DMS153 (cell line): ENCODE measurements at places on chromosomes 7 and 10.

- DNase-seq = no peak
These were observed 1094.6 kb downstream of the GATA3 start for GRCh38 chr10:9149134-9149533.

DNA sequence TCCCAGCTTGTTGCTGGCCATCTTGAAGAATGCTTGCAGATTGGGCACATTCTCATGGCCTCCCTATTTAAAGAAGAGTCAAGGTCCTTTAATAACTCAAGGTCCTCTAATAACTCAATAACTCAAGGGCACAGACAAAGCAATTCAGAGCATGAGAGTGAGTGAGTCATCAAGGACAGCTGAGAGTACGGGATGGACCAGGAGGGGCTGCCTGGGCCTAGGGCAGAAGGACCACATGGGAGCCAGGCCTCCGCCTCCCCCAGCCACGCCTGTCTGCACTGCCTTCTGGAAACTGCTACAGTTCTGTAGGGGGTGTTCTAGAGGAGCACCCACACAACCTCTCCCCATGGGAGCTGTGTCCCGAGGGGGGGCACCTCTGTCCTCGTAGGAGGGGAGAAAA is 48.9 kb downstream of the ZNF503 start:
- no peak for DNase-seq

DNA sequence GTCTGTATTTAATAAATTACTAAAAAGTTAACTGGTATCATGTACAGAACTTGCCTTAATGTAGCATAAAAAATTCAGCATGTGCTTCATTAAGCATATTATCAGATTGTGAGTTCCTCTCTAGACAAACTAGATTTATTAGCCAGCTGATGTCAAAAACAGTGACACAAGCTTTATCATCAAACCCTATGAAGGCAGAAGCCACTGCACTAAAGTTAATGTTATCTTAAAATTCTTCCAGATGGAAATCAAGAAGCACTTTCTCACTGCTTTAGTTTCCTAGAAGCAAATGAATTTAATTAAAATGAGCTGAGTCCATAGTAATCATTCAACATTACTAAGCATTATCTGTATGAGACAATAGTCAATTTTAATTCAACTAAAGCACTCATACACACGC is 96.4 kb downstream of the ARHGAP12 start:
- DNase-seq = no peak

DNA sequence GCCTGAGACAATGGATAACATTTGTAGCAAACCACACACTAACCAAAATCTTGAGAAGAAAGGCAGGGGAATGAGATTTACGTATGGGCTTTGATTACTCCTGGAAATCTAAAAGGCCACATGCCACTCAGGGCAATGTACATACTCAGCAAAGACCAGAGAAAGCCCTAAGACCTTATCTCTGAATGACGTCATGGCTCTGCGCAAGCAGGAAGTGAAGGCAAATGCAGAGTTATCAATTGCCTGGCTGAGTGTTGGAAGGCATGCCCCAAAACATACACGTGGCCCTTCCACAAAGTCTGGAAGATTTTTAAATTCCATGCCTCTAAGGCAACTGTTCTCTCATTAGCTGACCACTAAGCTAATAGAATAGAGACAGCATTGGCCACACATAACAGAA is 90.9 kb upstream of the NRBF2 start:
- DNase-seq = peak; percentile 17

- DNase-seq = no peak
These were observed 25.5 kb downstream of the HELLS start for GRCh38 chr10:94571081-94571480.

GRCh38 chr10:108868881-108869280 is 1054.4 kb downstream of the XPNPEP1 start:
- DNase-seq = no peak

DNA sequence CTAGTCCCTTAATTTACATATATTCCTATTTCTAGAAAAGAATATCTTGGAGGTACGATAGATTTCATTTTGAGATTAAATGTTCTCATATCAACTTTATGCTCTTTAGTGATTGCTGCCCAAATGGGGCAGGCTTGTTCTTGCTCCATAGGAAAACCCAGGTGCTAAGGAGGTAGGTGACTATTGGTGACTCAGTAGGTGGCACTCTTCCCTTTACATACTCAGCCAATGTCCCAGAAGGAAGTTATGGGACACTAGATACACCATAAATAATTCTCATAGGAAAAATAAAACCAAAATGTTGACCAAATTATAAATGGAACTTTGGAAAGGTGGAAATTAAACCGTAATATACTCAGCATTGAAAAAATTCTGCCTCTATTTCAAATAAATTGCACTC is 4.0 kb downstream of the SKAP2 start:
- peak; percentile 48 for DNase-seq

DNA sequence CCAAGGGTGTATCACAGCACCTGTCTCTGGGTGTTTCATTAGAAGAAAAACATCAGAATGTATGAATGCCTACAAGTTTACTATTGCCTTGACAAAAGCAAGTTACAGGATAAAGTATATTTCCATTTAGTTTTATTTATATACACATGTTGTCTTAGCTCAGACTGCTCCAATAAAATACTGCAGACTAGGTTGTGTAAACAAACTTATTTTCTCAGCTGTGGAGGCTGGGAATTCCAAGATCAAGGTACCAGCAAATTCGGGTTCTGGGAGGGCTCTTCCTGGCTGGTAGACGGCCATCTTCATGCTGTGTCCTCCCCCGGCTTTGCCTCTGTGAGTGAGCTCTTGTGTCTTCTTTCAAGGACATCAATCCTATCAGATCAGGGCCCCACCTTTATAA is 77.1 kb upstream of the UNC5B start:
- no peak for DNase-seq

- DNase-seq = no peak
These were observed 358.1 kb downstream of the SUGCT start for GRCh38 chr7:40492946-40493345.

- DNase-seq = no peak
These were observed 201.2 kb upstream of the SEMA3E start for GRCh38 chr7:83850125-83850524.

DNA sequence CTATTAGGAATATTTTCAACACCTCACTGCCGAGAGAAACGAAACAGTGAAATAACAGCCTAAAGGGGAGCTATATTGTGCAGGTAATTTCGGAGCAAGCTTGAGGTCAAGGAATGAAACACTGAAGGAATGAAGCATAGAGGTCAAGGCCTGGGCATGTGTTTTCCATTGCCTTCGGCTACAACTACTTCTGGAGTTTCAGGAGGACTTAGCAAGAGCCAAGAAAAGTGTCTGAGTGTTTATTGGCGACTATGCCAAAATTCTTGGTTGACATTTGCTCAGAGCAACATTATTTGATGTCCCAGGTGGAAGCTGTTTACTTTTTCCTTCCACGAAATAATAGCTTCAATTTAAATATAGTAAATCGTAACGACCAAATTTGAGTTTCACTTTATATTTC is 89.6 kb upstream of the IFRD1 start:
- DNase-seq = no peak

DNA sequence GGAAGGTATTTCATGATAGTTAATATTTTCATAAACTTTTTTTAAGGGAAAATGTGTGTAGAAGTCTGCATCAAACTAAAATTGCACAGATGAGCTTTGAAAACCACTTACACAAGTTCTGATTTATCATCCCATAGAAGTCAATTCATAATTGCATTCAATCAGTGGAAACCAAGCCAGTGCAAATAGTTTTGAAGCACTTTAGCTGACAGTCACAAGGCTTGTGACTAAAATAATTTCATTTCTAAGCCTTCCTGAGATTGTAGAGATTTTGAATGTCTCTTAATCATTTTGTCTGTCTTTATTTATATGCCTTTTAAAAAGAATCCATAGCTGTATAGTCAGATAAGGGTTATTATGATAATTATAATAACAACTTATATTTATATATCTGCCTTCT is 41.4 kb downstream of the EXOC4 start:
- no peak for DNase-seq

- no peak for DNase-seq
These were observed 16.8 kb downstream of the OSBPL3 start for GRCh38 chr7:24963218-24963617.

GRCh38 chr7:517774-518629 is 1.6 kb downstream of the PDGFA start:
- no peak for DNase-seq

GRCh38 chr7:41466760-41467384 is 236.0 kb downstream of the INHBA start:
- DNase-seq = no peak

GRCh38 chr7:18505870-18506460 is 10.4 kb downstream of the HDAC9 start:
- DNase-seq = no peak

DNA sequence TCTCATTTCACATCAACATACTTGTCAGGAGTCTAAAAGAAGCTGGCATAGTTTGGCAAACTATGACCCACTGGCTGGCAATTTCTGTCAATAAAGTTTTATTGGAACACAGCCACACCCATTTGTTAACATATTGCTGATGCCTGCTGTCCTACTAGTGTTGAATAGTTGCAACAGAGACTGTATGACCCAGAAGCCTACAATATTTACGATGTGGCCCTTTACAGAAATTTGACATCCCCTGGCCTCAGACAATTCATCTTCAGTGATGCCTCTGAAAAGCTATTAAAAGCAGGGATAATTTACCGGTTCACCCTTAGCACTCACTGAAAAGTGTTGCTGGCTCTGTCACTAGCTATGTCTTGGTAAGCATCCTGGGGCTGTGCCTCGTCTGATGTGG is 155.2 kb downstream of the ARID5B start:
- DNase-seq = no peak

DNA sequence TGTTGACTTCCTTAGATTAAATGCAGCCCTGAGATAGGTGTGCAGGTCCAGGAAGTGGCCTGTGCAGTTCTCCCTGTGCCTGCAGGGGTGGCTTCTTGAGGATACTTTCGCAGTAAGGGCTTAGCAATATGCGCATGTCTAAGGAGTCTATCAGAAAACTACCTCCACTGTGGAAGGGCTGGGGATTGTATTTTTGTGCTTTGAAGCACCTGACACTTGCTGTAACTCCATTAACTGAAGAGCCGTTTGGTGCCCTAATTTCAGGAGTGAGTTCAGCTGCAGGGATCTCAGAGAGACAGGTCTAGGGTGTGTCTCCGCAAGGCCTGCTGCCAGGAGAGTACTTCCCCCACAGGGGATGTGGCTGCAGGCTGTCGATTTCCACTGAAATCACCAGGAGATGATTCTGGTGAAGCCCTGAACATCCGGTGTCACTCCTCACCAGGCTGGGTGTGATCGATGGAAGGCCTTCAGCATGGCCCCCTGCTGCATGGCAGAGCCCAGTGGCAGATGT is 35.5 kb downstream of the IKZF1 start:
- DNase-seq = peak; percentile 38

DNA sequence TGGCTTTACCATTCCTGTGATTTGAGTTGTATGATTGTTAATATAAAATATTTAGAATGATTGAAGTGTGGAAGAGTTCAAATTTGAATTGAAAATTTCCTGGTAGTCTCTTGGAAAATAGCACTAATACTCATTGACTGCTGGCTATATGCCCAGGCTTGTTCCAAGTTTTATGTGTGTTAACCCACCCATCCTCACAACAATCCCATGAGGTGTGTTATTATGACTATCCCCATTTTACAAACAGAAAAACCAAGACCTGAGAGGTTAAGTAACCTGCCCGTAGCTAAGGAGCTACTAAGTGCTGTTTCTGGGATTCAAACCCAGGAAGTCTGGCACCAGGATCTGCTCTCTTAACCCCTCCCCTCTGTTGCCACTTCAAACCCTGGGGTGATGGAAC is 213.9 kb downstream of the CREB5 start:
- no peak for DNase-seq
